ENCODE measurements at places on chromosomes 12 and 14. TPM values are rescaled to one million over a fixed set of nuclear protein-coding genes. Genes with fewer than 3 reads are reported as not detected.

Gene ERBB3
- 532 TPM for total RNA-seq

- no peaks in the 10 kb centered on the region for H3K36me3 ChIP-seq
- H3K27ac ChIP-seq, result peak overlapping the region; percentile 65
- no peak overlapping the region for H3K4me3 ChIP-seq
- no peak for DNase-seq
- H3K4me1 ChIP-seq, result no peaks in the 10 kb centered on the region
- H3K27me3 ChIP-seq, result no peaks in the 10 kb centered on the region
These were observed 37.3 kb upstream of the ATXN2 start for GRCh38 chr12:111636209-111636945.

- DNase-seq, result no peak
- peaks cover 97% of the 10 kb centered on the region for H3K36me3 ChIP-seq
- H3K4me3 ChIP-seq, result no peak overlapping the region
These were observed 23.3 kb downstream of the RNF34 start for GRCh38 chr12:121423253-121423652.

Gene C14orf132
- 6.2 TPM for total RNA-seq

Gene DYNLL1
- total RNA-seq, result 128 TPM

DNA sequence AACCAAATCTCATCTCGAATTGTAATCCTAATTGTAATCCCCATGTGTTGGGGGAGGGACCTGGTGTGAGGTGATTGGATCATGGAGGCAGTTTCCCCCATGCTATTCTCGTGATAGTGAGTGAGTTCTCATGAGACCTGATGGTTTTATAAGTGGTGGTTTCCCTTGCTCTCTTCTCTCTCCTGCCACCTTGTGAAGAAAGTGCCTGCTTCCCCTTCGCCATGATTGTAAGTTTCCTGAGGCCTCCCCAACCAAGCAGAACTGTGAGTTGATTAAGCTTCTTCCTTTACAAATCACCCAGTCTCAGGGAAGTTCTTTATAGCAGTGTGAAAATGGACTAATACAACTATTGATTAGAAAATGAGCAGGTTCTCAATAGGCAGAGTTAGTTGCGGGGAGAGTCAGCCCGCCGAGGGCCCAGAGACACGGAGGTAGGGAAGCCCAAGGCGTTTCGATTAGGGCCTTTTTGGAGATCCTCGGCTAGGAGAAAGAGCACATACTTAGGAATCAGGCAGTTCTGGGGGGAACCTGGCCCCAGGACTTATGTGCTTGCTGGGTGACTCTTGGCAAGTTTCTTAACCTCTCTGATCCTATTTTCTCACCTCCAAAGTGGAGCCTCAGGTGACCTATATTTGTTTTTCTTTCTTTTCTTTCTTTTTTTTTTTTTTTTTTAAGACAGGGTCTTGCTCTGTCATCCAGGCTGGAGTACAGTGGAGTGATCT lies 65.7 kb downstream of the MVK start:
- no peaks in the 10 kb centered on the region for H3K27me3 ChIP-seq
- H3K4me1 ChIP-seq, result no peaks in the 10 kb centered on the region
- H3K4me3 ChIP-seq, result no peak overlapping the region
- no peaks in the 10 kb centered on the region for H3K36me3 ChIP-seq
- no peak for DNase-seq

GRCh38 chr14:35134329-35135123 lies 12.2 kb downstream of the PRORP start:
- no peak overlapping the region for H3K4me3 ChIP-seq
- no peaks in the 10 kb centered on the region for H3K27me3 ChIP-seq
- H3K36me3 ChIP-seq, result peaks cover 20% of the 10 kb centered on the region

DNA sequence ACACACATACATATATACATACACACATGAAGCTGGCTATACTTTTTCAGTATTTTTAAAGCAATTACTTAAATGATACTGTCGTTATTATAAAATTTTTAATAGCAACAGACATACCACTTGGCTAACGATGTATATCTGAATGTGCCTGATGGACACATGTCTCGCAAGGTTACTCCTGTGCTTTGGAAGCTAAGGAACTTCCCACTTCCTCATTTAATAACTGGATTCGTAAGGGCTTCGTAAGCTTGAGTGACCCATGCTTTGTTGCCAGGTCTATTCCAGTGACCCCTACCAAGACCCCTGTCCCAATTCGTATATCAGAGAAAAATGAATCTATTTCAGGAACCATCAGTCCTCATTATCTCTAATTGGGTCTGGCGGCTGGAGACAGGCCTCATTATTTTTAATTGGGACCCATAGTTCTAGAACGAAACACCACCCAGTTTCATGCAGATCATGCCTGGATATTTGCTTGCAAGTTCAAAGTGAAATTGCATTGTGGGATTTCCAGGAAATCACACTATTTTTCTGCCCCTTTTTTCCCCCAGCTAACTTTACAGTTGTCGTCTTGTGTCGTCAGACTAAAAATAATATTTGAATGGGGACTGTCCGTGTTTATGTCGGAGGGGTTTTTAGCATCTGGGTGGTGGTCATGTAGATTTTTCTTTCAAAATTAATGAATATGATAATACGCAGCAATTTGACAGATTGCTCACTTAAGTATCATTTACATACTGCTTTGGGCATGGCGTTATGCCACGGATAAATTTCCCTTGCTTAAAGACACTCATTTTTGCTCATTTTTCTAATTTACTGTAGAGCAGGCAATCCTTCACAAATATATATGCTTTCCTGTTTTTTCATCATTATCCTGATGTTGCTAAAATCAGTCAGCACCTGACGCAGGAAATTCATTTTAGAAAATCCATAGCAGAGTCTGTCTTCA lies 17.1 kb upstream of the MYO1H start:
- DNase-seq, result no peak
- no peaks in the 10 kb centered on the region for H3K27me3 ChIP-seq
- no peak overlapping the region for H3K27ac ChIP-seq
- H3K4me1 ChIP-seq, result no peaks in the 10 kb centered on the region
- no peak overlapping the region for H3K4me3 ChIP-seq

DNA sequence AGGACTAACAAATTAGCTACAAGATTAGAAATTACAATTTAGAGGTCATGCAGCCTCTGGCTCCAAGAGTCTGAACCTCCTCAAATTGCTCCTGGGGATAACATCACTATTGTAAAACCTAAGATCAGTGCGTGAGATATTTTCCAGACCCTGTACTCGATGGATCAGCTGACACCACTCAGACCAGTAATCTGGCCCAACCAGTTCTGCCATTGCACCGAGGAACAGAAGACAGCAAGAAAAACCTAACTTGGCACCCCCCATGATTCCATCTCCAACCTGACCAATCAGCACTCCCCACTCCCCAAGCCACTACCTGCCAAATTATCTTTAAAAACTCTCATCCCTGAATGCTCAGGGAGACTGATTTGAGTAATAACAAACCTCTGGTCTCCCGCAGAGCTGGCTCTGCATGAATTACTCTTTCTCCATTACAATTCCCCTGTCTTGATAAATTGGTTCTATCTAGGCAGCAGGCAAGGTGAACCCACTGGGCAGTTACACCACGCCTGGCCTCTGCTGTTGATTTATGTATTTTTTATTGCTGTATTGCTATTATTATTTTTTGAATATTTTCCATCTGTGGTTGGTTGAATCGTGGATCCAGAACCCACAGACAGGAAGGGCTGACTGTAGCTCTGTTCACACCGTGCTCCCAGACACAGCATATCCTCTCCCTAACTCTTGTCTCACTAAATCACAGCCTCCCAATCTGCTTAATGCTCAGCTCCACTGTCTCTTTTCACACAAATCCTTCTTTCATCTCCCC lies 9.2 kb downstream of the HEBP1 start:
- no peak overlapping the region for H3K27ac ChIP-seq
- peaks cover 3% of the 10 kb centered on the region for H3K36me3 ChIP-seq
- no peak for DNase-seq
- H3K4me1 ChIP-seq, result no peaks in the 10 kb centered on the region

DNA sequence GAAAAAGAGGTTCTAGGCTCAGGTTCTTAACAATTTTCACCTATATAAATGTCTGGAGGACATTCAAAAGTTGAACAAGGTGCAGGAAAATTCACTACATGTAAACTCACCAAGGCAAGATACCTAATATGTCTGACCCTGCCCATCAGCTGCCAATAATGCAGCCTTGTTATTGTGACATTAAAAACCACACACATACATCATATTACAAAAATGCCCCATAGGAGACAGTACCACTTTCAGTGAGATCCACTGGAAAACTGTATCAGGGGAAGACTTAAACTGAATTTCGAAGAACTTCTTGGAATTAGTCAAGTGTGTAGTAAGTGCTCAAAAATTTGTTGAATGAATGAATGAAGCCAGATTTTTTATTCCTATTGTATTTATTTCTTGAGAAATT lies 83.1 kb downstream of the KICS2 start:
- H3K4me1 ChIP-seq, result no peaks in the 10 kb centered on the region
- H3K36me3 ChIP-seq, result peaks cover 12% of the 10 kb centered on the region
- no peaks in the 10 kb centered on the region for H3K27me3 ChIP-seq
- H3K4me3 ChIP-seq, result no peak overlapping the region

GRCh38 chr12:102501773-102502172 lies 21.4 kb upstream of the IGF1 start:
- no peak overlapping the region for H3K27ac ChIP-seq
- DNase-seq, result no peak
- H3K27me3 ChIP-seq, result no peaks in the 10 kb centered on the region
- no peaks in the 10 kb centered on the region for H3K36me3 ChIP-seq
- H3K4me1 ChIP-seq, result no peaks in the 10 kb centered on the region
- no peak overlapping the region for H3K4me3 ChIP-seq
